ACHN (cell line): ENCODE measurements at places on chromosomes 7 and 10.

- no peak for DNase-seq
Observed at GRCh38 chr7:77812290-77812685, 13.7 kb downstream of the PHTF2 start.

GRCh38 chr7:105910172-105910571 lies 33.8 kb upstream of the ATXN7L1 start:
- no peak for DNase-seq

GRCh38 chr7:90972906-90973550 lies 291.2 kb upstream of the FZD1 start:
- DNase-seq, result no peak

DNA sequence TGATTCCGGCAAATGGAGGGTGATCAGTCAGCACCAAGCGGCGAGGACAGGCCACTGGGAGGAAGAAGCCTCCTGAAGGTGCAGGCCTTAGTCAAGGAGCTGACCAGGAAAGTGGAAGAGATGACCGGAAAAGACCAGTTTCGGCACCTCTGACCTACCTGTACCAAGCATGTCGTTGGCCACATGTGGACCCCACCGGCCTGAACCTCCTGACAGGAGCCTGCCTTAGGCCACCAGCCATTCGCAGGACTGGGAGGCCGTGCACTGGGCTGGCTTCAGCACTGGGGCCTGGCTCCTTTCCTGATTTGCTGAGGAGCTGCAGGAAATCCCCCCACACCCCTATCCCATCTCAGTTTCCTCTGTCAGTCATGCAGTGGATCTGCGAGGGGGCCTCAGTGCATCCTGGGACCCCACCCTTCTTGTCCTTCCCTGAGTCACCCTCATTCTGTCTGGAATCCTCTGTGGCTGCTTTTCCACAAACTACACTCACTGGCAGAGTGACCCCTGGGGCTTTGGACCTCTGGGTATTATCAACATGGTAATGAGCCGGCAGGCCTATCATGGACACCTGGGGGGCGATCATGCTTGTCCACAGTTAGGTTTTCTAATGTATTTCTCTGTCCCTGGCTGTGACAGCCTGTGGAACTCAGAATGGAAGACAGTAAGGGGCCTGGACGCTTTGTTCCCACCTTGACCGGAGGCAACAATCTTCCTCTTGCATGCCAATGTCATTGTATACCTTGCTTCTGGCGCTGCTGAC lies 33.0 kb downstream of the RAMP3 start:
- DNase-seq, result no peak

GRCh38 chr10:126459878-126460481 lies 71.7 kb upstream of the ADAM12 start:
- peak; percentile 86 for DNase-seq

- DNase-seq, result peak; percentile 71
Observed at GRCh38 chr7:41107330-41107937, 595.5 kb downstream of the INHBA start.

GRCh38 chr7:20238754-20239324 lies 21.7 kb upstream of the MACC1 start:
- DNase-seq, result no peak

DNA sequence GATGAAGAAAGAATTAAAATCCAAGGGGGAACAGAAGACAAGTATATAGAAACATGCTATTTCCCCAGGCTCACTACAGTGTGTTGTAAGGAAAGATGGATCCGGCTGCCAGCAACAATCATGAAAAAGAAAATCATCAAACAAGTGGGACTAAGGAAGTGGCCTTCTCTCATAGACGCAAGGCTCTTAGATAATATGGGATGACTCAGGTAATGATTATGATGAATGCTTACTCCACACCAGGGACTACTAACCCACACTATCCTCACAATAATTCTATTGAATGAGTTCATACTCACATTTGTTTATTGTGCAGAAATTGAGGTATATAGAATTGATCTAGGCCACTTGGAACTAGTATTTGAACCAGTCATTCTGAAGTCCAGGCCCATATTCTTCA lies 111.2 kb upstream of the BET1 start:
- no peak for DNase-seq

- no peak for DNase-seq
Observed at GRCh38 chr10:35211390-35211789, 84.7 kb downstream of the CREM start.

DNA sequence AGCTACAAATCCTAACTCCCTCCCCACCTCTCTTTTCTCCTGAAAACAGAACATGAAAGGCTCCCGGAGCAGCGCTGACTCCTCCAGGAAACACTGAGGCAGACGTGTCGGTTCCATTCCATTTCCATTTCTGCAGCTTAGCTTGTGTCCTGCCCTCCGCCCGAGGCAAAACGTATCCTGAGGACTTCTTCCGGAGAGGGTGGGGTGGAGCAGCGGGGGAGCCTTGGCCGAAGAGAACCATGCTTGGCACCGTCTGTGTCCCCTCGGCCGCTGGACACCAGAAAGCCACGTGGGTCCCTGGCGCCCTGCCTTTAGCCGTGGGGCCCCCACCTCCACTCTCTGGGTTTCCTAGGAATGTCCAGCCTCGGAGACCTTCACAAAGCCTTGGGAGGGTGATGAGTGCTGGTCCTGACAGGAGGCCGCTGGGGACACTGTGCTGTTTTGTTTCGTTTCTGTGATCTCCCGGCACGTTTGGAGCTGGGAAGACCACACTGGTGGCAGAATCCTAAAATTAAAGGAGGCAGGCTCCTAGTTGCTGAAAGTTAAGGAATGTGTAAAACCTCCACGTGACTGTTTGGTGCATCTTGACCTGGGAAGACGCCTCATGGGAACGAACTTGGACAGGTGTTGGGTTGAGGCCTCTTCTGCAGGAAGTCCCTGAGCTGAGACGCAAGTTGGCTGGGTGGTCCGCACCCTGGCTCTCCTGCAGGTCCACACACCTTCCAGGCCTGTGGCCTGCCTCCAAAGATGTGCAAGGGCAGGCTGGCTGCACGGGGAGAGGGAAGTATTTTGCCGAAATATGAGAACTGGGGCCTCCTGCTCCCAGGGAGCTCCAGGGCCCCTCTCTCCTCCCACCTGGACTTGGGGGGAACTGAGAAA lies 30.4 kb downstream of the PFKFB3 start:
- DNase-seq, result no peak
